PC-9 (cell line): ENCODE measurements at places on chromosomes 7 and 10.

GRCh38 chr7:5693529-5693928 lies 87.9 kb downstream of the RNF216 start:
- 0 out of 2 replicates have a peak, but pooled peaks cover 2% of the 10 kb centered on the region for H3K36me3 ChIP-seq
- peak; percentile 12 for DNase-seq
- H3K27ac ChIP-seq = peak overlapping the region; percentile 86
- peaks cover 54% of the 10 kb centered on the region for H3K4me1 ChIP-seq

GRCh38 chr7:123580406-123581161 lies 21.0 kb upstream of the ASB15 start:
- no peaks in the 10 kb centered on the region for H3K4me1 ChIP-seq
- no peaks in the 10 kb centered on the region for H3K27me3 ChIP-seq
- H3K4me3 ChIP-seq = no peak overlapping the region
- no peak overlapping the region for H3K27ac ChIP-seq

DNA sequence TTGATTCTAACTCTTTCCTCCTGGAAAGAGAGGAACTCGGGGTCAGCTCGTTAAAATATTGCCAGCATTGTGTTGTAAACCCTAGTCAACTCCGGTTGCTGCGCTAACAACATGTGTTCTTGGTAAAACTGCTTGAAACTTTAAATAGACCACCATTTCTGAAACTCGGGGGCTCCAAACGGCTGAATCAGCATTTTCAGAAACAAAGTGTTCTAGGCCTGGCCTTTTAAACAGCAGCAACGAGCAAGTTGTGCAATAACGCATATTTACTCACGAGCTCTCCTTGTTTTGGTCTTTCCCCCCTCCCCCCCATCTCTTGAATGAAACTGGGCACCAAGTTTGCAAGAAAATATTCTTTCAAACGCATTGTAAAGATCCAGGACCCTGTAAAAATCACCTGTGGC lies 9.2 kb upstream of the GRB10 start:
- H3K36me3 ChIP-seq = peaks cover 9% of the 10 kb centered on the region; the same call in 1 of the 2 replicates
- peaks cover 24% of the 10 kb centered on the region for H3K4me1 ChIP-seq
- DNase-seq = no peak

DNA sequence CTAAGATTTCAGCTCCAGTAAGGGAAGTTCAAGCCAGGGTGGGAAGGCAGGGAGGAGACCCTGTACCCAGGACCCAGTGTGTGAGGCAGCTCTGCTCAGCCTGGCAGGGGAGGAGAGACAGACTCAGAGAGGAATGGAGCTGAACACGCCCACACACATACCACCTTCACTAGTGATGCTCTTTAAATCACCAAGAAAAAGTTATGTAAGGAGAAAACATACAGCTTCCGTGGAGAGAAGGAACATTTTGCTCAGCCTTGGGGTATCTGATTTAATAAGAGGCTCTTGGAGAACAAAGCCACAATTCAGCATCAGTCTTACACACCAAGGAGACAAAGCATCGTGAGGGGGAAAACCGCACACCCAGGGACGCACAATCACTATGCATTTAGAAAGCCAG lies 62.9 kb downstream of the PRKAG2 start:
- H3K27ac ChIP-seq = no peak overlapping the region
- no peaks in the 10 kb centered on the region for H3K36me3 ChIP-seq
- no peak overlapping the region for H3K4me3 ChIP-seq
- no peak for DNase-seq
- H3K27me3 ChIP-seq = no peaks in the 10 kb centered on the region

DNA sequence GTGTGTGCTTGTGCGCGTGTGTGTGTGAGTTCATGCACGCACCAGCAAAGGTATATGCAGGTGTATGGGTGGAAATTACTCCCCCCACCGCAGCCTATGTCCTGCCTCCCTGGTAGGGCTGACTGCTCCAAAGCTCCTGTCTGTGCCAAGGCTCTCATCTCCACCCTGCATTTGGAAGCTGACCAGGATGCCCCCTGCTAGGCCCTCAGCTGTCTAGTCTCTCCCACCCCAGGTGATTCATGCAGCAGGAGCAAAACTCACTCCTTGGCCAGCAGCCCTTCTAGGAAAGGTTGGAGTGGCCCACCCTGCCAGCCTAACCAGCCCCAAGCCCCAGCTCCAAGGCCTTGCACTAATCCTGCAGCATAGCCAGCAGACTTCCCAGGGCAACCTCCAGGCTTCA lies 148.4 kb downstream of the GRID1 start:
- no peak for DNase-seq
- peaks cover 12% of the 10 kb centered on the region; the same call in 1 of the 2 replicates for H3K27me3 ChIP-seq
- H3K4me3 ChIP-seq = no peak overlapping the region
- H3K27ac ChIP-seq = no peak overlapping the region

DNA sequence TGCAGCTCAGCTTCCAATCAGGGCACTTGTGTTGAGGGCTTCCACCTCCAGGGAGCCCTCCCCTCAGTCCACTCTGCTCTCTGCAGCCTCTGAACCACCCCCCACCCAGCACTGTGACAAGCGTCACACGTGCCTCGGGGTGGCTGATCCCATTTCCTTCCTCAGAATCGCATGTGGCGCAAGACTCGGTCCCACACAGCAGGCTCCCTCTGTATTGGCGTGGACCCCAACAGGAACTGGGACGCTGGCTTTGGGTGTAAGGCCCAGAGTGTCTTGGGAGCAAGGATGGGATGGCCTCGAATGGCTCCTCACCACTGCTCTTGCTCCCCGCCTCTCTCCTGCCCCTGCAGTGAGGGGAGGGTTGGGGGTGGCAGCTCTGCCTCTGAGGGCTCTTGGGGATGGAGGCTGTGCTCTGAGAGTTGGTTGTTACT lies 4.1 kb downstream of the CPA1 start:
- no peaks in the 10 kb centered on the region for H3K27me3 ChIP-seq
- H3K27ac ChIP-seq = no peak overlapping the region
- no peak for DNase-seq
- H3K4me3 ChIP-seq = no peak overlapping the region
- no peaks in the 10 kb centered on the region for H3K4me1 ChIP-seq

GRCh38 chr7:129055294-129055816 lies 444 bp upstream of the TNPO3 start:
- peak overlapping the region; percentile 88 for H3K4me3 ChIP-seq
- peak overlapping the region; percentile 87 for H3K27ac ChIP-seq
- H3K27me3 ChIP-seq = no peaks in the 10 kb centered on the region
- DNase-seq = no peak
- 0 out of 2 replicates have a peak, but pooled peaks cover 6% of the 10 kb centered on the region for H3K36me3 ChIP-seq

- H3K36me3 ChIP-seq = no peaks in the 10 kb centered on the region
- no peak for DNase-seq
- H3K27ac ChIP-seq = no peak overlapping the region
- no peaks in the 10 kb centered on the region for H3K4me1 ChIP-seq
- no peaks in the 10 kb centered on the region for H3K27me3 ChIP-seq
Measured at GRCh38 chr10:51985336-51985735, 285.9 kb upstream of the CSTF2T start.

GRCh38 chr10:17907641-17908040 lies 44.1 kb upstream of the SLC39A12 start:
- H3K36me3 ChIP-seq = no peaks in the 10 kb centered on the region
- H3K4me3 ChIP-seq = no peak overlapping the region
- no peak overlapping the region for H3K27ac ChIP-seq
- no peaks in the 10 kb centered on the region for H3K27me3 ChIP-seq
- DNase-seq = no peak

DNA sequence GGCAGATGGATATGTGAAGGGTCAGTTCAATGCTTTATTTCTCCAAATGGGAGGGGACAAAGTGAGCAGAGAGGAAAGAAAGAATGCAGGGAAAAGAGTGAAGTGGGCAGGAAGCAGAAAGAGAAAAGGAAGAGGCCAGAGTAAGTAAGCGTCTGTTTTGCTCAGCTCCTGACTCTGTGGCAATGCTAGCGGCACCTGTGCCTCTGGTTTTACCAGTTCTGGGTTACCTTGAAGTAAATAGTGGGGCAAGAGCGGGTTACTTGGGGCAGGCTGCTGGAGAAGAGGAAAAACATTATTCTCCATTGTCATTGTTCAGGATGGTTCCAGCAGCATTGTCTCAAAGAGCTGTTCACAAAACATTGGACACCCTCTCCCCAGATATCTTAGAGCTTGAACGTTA lies 1.9 kb downstream of the TAS2R40 start:
- H3K4me3 ChIP-seq = no peak overlapping the region
- no peak overlapping the region for H3K27ac ChIP-seq
- H3K36me3 ChIP-seq = no peaks in the 10 kb centered on the region
- no peaks in the 10 kb centered on the region for H3K27me3 ChIP-seq
- DNase-seq = peak; percentile 84
- peaks cover 25% of the 10 kb centered on the region for H3K4me1 ChIP-seq

DNA sequence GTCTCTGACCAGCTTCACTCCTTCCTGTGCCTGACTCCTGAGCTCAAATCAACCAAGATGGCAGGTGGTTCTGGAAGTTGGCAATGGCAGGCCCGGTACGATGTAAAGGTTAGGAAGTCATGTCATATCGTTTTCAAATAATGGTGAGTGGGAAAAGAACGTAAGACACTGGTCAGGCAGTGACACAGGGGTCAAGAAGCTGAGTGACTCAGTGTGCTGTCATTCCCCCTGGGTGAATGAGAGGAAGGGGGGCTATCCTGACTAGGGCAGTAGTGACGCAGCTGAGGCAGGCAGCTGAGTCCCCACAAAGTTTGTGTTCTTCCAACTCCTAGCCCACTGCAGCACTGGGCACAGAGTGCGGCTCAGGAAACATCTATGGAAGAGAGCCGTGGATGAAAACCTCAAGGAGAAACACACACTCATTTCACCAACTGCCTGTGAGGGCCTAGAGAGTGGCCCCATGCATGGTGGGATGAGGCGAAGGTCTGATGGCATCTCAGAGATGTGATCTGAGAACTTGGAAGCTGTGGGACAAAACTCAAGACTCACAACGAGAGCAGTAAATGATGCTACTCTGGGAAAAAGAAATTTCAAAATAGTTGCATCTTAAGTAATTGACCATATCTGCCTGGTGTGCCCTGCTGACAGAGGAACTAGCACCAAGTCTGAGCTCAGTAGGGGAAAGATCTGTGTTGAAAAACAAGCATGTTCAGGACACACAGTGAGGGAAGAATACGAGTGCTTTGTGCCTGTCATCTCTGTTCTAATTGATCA lies 23.2 kb downstream of the CREB3L2 start:
- peaks cover 56% of the 10 kb centered on the region for H3K4me1 ChIP-seq
- H3K36me3 ChIP-seq = no peaks in the 10 kb centered on the region
- H3K27me3 ChIP-seq = no peaks in the 10 kb centered on the region
- H3K27ac ChIP-seq = peak overlapping the region; percentile 92

DNA sequence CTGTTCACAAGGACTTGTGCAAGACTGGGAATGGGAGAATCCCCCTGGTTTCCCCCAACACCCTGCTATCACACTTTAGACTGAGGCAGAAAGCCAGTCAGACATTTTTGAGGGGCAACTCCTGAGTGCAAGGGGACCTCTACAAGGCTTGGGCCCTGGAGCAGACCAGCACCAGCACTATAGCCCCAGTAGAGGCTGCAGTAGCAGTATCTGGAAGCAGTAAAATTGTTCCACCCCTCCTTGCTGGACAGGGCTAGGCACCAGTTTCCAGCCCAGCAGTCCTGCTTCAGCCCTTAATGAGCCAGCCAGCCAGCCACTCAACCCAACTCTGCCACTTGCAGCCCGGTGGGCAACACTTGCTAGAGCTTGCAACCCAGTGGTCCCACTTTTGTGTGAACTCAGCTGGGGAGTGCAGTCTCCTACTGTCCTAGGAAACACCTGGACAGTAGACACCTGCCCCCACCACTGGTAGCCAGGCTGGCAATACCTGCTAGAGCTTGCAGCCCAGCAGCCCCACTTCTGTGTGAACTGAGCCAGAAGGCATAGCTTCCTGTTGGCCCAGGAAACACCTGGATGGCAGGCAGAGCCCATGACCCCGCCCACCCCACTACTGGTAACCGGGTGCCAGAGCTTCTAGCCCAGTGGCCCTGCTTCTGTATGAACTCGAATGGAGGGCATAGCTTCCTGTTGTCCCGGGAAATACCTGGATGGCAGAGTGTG lies 65.0 kb downstream of the FBXL13 start:
- H3K27me3 ChIP-seq = no peaks in the 10 kb centered on the region
- H3K4me1 ChIP-seq = no peaks in the 10 kb centered on the region; the same call in 1 of the 2 replicates
- no peak for DNase-seq
- no peaks in the 10 kb centered on the region for H3K36me3 ChIP-seq

DNA sequence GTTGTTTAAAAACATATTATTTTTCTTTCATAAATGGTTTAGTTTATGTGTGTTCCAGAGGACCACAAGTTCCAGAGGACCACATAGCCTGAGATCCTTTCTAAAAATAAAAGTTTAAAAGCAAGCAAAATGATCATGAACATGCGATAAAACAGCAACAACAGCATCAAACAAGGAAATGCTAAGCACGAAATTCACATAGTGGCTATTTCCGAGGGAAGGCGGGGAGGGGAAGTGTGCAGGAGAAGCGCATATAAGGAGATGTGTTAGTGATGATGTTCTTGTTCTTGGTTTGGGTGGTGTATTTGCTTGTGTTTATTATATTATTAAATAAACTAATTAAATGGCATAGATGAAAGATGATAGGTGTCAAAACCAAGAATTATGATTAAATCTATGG lies 1.2 kb downstream of the TBATA start:
- H3K27ac ChIP-seq = no peak overlapping the region
- peaks cover 28% of the 10 kb centered on the region for H3K4me1 ChIP-seq
- DNase-seq = no peak
- no peak overlapping the region for H3K4me3 ChIP-seq
- H3K27me3 ChIP-seq = no peaks in the 10 kb centered on the region

GRCh38 chr7:146296028-146296427 lies 179.4 kb downstream of the CNTNAP2 start:
- no peak for DNase-seq
- no peak overlapping the region for H3K4me3 ChIP-seq
- no peaks in the 10 kb centered on the region for H3K36me3 ChIP-seq
- no peaks in the 10 kb centered on the region for H3K27me3 ChIP-seq

GRCh38 chr10:117188371-117188770 lies 8.9 kb upstream of the KCNK18 start:
- no peaks in the 10 kb centered on the region for H3K27me3 ChIP-seq
- peaks cover 27% of the 10 kb centered on the region for H3K4me1 ChIP-seq
- no peak for DNase-seq
- no peak overlapping the region for H3K4me3 ChIP-seq
- H3K36me3 ChIP-seq = no peaks in the 10 kb centered on the region

- no peaks in the 10 kb centered on the region for H3K27me3 ChIP-seq
- H3K27ac ChIP-seq = no peak overlapping the region
- H3K4me1 ChIP-seq = no peaks in the 10 kb centered on the region
- H3K36me3 ChIP-seq = no peaks in the 10 kb centered on the region
- H3K4me3 ChIP-seq = no peak overlapping the region
Measured at GRCh38 chr10:26448706-26449435, 10.7 kb downstream of the APBB1IP start.

GRCh38 chr7:35353481-35353880 lies 99.6 kb upstream of the TBX20 start:
- no peaks in the 10 kb centered on the region for H3K36me3 ChIP-seq
- no peaks in the 10 kb centered on the region for H3K4me1 ChIP-seq
- no peak overlapping the region for H3K4me3 ChIP-seq
- H3K27me3 ChIP-seq = no peaks in the 10 kb centered on the region
